ENCODE measurements at places on chromosomes 5 and 9.
A peak's percentile ranks its signal among the peaks of the same experiment; 100 is the strongest.

- DNase-seq: no peak
Measured at GRCh38 chr9:88645879-88646199, 110.9 kb downstream of the NXNL2 start.

GRCh38 chr9:129242191-129242941 is 64.3 kb upstream of the IER5L start:
- no peak for DNase-seq

DNA sequence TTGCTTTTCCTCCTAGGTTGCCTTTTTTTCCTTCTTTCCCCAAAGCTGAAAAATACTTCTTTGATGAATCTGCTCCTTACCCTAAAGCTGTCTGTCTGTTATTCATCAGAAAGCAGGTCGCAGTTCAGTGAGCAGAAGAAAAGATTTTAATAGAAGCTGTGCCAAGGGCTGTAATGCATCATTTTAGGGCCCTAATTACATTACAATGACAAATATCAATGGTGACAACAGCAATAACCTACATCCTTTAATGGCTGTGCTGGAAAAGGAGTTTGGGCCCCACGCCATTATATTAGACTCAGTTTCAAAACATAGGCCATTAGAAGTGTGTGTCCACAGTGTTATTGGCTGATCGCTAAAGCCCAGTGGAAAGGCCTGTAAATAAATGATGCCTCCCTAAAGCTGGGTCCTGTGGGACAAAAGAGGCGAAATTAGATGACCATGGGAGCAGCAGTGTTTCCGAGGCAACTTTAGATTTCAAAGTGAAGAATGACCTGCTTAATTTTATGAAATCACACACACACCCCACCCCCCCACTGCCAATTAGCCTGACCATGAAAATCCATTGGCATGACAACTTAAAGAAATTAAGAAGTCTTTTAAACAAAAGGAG is 38.4 kb downstream of the TLE4 start:
- peak; percentile 52 for DNase-seq

- DNase-seq: no peak
Measured at GRCh38 chr5:112657804-112658203, 79.9 kb upstream of the APC start.

- no peak for DNase-seq
Measured at GRCh38 chr9:115022760-115023434, 92.5 kb upstream of the TNFSF8 start.

All from neuronal stem cell (in vitro differentiated cells).